GM23248 (cell line): ENCODE measurements at places on chromosomes 4 and X. TPM values are rescaled to one million over a fixed set of nuclear protein-coding genes. Genes with fewer than 3 reads are reported as not detected.

The ADGRA3 gene
- total RNA-seq: 7.8 and 9.4 TPM in 2 replicates

The PCSK1N gene
- total RNA-seq: 0.89 and 3.1 TPM in 2 replicates

The NKX3-2 gene
- total RNA-seq: under 0.01 and 0.13 TPM in 2 replicates

The DCAF8L2 gene
- total RNA-seq: not detected in 2 replicates

The MAGEB1 gene
- total RNA-seq: not detected in 2 replicates

The PABPC1L2B gene
- not detected in 2 replicates for total RNA-seq

The GLOD5 gene
- total RNA-seq: not detected in 2 replicates

The SHOX gene
- not detected in 2 replicates for total RNA-seq

The ERAS gene
- not detected in 2 replicates for total RNA-seq

The CXCR3 gene
- not detected in 2 replicates for total RNA-seq

The PSAPL1 gene
- not detected in 2 replicates for total RNA-seq

The ADAMTS3 gene
- 0.43 and 1.3 TPM in 2 replicates for total RNA-seq

The CT47B1 gene
- total RNA-seq: not detected in 2 replicates

The FOXR2 gene
- not detected in 2 replicates for total RNA-seq

The ARHGAP36 gene
- not detected in 2 replicates for total RNA-seq

The CTAG1A gene
- not detected in 2 replicates for total RNA-seq

The GALNTL6 gene
- not detected in 2 replicates for total RNA-seq

The SCD5 gene
- total RNA-seq: 37.6 and 39.8 TPM in 2 replicates

The ARX gene
- not detected in 2 replicates for total RNA-seq

The DOK7 gene
- total RNA-seq: not detected in 2 replicates

The DNAAF6 gene
- not detected in 2 replicates for total RNA-seq

The GLRB gene
- total RNA-seq: 11.3 and 12.3 TPM in 2 replicates

The GRPR gene
- not detected in 2 replicates for total RNA-seq
